Stimulated activated CD4-positive, alpha-beta T cell treated with anti-CD3 and anti-CD28 coated beads, Interleukin-2, amount 100 ng/mL, for 24 hours (primary cell): ENCODE measurements at places on chromosomes 1 and 21.
A peak's percentile ranks its signal among the peaks of the same experiment; 100 is the strongest.

DNA sequence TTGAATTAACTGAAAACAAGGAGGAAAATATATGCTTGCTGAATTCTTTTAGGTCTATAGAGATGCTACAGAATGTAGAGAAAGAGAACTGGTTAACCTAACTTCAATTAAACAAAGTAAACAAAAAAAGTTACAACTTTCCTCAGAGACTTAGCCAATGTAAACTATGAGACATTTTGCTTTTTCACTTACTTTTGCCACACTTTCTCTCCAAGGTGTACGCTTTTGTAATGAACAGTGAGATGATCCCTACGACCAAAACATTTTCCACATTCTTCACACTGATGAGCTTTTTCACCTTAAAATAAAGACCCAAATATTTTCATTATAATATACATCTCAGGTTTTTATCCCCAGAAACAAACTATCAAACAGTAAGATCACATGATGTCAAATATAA lies 28.3 kb upstream of the ASPM start:
- no peak for DNase-seq

DNA sequence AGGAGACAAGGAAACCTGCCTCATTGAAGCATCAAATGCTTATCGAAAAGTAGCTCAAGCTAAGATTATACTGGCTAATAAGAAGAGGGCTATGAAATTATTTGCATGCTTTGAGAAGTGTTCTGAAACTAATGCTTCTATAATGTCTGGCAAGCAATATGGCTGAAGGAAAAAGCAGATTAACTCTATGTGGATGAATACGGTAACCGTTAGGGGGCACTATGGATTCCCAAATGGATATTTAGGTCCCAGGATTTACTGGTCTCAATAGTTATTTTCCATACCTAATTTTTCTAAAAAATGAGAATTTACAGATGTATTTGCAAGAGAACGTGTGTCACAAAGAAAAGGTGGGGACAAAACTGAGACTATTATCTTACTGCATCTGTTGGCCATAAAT lies 34.6 kb upstream of the RRP15 start:
- DNase-seq, result no peak

GRCh38 chr1:201089596-201089995 lies 22.6 kb downstream of the CACNA1S start:
- no peak for DNase-seq

GRCh38 chr21:44949779-44950198 lies 10.0 kb downstream of the SLX9 start:
- DNase-seq, result peak; percentile 87

DNA sequence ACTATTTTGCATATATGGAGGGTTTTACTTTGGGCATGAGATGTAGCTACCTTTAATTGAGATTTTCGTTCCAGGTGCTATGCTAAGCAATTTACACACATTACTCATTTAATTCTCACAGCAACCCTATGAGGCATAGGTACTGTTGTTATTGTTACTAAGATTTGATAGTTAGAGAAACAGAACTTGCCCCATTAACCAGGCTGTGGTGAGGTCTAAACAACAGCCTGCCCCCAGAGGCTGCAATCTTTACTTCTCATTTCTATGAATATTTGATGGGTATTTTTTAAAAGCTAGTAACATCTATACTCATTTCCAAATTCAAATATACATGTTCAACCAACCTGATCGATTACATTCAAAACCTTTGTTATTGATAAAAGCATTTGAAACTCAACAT lies 155.6 kb downstream of the GALNT2 start:
- DNase-seq, result no peak

GRCh38 chr1:92315766-92316599 lies 17.1 kb downstream of the RPAP2 start:
- DNase-seq, result no peak

GRCh38 chr1:32651461-32652073 lies 559 bp downstream of the RBBP4 start:
- DNase-seq, result no peak

DNA sequence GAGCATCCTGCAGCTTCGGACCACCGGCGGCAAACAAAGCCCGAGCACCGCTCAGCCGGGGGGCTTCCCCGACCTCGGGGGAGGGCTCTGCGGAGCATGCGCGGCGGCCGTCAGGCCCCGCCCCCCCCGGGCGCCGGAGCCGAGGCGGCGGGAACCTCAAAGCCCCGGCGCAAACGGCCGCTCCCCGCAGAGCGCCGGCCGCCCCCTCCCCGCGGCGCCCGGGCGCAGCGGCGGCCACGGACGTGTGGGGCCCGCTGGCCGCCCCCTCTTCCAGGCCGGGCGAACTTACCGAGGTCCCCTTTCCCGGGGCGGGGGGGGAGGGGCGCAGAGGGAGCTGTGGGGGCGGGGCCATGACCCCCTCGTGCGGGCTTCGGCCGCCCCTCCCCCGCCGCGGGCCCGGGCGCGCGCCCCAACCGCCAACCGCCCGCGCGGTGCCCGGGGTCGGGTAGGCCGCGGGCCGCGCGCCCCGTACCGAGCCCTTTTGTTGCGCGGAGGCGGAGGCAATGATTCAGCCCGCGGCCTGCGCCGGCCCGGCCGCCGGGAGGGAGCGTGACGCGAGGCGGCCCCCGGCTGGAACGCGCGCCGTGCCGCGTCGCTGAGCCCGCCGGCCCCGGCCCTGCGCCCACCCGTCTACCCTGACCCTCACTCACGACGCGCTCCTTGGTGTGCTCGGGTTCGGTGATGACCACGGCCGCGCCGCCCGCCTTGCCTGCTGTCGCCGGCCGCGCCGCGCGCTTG lies 1.7 kb downstream of the RCC2 start:
- DNase-seq, result peak; percentile 70

- DNase-seq, result no peak
These were observed 15.3 kb downstream of the AK4 start for GRCh38 chr1:65163201-65163805.
